ENCODE measurements at places on chromosomes 2 and 18.
A peak's percentile ranks its signal among the peaks of the same experiment; 100 is the strongest.

DNA sequence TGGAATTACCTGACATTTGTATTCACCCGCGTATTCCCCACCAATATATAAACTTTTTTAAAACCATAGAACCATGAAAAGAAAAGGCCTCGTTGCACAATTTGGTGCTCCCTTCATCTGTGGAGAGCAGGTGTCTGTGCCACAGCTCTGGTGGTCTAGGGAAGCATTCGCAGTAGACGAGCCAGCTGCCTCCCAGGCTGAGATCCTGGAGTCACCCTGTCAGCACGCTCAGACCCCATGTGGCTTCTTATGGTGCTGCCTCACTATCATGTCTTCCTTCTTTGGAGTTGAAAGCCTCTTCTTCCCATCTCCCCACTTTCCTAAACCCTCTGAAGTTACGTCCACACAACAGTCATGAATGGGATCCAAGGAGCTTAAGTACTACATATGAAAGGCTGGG lies 38.4 kb upstream of the ACKR3 start:
- DNase-seq = no peak

- peak; percentile 7 for DNase-seq
Observed at GRCh38 chr2:159455330-159455918, 160.9 kb downstream of the BAZ2B start.

GRCh38 chr18:74597034-74597661 lies 522 bp upstream of the ZNF407 start:
- peak; percentile 75 for DNase-seq

DNA sequence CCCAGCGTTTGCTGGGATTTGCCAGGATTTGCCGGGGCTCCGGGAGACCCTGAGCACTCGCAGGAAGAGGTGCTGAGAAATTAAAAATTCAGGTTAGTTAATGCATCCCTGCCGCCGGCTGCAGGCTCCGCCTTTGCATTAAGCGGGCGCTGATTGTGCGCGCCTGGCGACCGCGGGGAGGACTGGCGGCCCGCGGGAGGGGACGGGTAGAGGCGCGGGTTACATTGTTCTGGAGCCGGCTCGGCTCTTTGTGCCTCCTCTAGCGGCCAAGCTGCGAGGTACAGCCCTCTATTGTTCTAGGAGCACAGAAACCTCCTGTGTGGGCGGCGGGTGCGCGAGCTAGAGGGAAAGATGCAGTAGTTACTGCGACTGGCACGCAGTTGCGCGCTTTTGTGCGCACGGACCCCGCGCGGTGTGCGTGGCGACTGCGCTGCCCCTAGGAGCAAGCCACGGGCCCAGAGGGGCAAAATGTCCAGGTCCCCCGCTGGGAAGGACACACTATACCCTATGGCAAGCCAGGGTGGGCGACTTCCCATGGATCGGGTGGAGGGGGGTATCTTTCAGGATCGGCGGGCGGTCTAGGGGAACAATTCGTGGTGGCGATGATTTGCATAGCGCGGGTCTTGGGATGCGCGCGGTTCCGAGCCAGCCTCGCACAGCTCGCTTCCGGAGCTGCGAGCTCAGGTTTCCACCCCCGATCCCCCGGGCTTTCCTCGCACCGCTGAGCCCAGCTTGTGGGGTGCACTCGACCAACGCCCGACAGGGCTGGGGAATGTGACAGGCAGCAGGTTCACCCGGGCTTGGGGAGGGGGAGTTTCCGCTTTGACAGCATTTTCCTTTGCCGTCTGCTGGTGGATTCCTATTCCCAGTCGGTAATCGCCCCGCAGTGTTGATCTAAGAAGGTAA lies 2.8 kb downstream of the ONECUT2 start:
- peak; percentile 48 for DNase-seq

GRCh38 chr18:354471-354870 lies 86.6 kb upstream of the THOC1 start:
- DNase-seq = no peak

DNA sequence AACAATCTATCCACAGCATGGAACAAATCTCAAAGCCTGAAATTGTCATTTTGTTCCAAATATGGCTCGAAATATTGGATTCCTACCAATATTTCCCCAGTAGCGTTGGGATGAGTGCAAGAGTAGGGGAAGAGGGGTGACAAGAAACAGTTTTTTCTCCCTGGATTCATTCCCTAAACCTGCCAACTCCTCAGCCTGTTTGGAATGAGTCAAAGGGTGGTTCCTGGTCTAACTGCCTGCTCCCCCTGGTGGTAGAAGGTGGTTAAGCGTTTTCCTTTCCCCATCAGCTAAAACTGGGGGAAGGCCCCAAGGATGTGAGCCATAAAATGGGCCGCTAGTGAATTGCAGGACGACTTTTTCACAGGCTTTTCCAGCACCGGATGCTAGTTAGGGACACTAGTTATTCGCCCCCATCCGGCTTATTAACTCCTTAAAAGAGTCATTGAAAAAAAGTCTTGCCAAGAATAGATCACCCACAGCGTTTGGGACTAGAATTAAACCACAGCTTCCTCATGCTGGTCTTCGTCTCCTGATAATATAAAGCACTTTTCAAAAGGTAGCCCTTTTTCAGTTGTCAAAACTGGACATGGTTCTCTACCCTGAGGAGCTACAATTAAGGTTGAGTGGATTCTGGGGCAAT lies 72.5 kb downstream of the DHRS9 start:
- DNase-seq = peak; percentile 57

DNA sequence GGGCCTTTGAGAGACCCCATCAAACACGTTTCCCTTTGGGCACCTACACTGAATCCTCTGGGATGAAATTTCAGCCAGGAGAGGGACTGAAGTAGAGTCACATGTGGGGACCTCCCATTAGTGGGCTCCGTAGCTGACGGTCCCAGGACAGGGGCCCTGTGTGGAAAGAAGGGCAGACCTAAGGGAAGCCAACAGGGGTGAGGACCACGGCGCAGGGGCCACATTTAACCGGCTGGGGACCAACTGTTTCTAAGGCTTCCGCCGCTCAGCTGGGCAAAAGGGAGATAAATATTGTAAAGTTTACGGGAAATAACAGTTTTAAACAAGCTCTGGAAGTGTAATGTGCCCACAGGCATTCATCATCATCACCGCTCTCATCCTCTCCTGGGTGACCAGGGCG lies 42.7 kb downstream of the RRM2 start:
- DNase-seq = no peak

DNA sequence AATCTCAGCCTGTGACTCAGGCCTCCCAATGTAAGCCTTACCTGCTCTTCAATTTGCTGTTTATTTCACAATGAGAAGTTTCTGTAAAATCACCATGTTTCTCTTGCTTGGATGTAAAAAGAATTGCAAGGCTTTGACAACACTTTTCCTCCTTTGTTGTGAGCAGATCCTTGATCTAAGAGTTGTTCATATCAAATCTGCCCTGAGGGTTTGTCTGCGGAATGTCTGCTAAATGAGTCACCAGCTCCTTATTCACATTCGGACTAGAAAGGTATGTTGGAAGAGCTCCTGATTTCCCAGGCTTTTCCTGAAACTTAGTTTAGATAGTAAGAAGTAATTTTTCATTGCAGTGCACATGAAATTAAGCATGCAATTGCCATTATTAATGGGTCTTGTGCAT lies 268.2 kb upstream of the TCF4 start:
- DNase-seq = peak; percentile 84
